ENCODE measurements at places on chromosomes 6 and 20. TPM values are rescaled to one million over a fixed set of nuclear protein-coding genes. Genes with fewer than 3 reads are reported as not detected.

Gene PI16
- total RNA-seq = 2.5 TPM

Gene RIMS1
- 16.8 TPM for total RNA-seq

Gene HLA-DQA1
- total RNA-seq = 2.8 TPM

Gene POM121L2
- not detected for total RNA-seq

Gene HTR1E
- total RNA-seq = not detected

Gene TREML1
- not detected for total RNA-seq

Gene DLL1
- 18.6 TPM for total RNA-seq

Gene STX11
- total RNA-seq = 9.3 TPM

- no peak for DNase-seq
- no peaks in the 10 kb centered on the region for H3K36me3 ChIP-seq
- no peaks in the 10 kb centered on the region for H3K27me3 ChIP-seq
- no peak overlapping the region for H3K4me3 ChIP-seq
These were observed 79.8 kb downstream of the PRDM1 start for GRCh38 chr6:106165885-106166485.

DNA sequence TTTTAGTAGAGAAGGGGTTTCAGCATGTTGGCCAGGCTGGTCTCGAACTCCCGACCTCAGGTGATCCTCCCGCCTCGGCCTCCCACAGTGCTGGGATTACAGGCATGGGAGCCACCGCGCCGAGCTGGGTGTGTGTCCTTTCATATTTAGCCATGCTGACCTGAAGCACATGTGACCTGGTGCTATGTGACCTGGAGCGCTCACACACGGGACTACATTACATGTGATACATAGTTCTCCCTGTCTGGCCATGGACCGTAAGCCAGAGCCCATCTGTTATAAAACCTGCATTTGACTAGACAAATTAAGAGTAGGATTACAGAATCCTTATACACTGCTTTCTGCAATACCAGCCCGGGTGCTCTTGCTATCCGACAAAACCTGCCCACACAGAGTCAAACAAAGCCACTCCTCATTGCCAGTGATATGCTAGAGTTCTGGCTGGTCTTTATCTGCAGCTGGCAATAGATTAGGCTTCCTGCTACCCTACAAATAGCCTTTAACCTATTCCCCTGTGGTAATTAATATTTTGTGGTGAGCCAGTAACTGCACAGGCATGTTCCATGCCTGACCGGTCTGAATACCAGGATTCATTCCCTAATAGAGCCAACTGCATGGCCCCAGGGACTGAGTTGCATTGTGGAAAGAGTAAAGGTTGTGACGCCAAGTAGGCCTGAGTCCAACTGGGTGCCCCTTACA, 26.3 kb upstream of the FAM50B start:
- no peak overlapping the region for H3K4me3 ChIP-seq
- no peak for DNase-seq
- no peaks in the 10 kb centered on the region for H3K36me3 ChIP-seq
- H3K27me3 ChIP-seq = no peaks in the 10 kb centered on the region
- H3K27ac ChIP-seq = peak overlapping the region; percentile 33

DNA sequence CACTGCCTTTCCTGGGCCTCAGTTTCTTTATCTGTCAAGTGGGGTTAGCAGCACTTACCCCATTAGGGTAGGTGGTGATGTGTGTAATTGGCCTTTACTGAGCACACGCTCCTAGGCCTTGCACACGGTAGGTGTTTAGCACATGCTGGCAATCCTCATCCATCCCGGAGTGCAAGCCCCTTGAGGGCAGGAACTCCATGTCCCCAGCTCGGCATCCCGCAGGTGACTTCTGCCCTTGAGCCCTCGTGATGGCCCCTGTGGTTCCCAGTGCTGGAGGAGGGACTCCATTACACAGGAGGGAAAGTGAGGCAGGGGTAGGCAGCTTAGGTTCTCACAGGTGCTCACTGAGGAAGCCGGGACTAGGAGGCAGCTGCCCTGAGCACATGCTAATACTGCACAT, 40.0 kb downstream of the MYH7B start:
- no peak for DNase-seq
- no peak overlapping the region for H3K4me3 ChIP-seq
- H3K4me1 ChIP-seq = no peaks in the 10 kb centered on the region
- peaks cover 78% of the 10 kb centered on the region for H3K36me3 ChIP-seq
- H3K27ac ChIP-seq = no peak overlapping the region

- H3K36me3 ChIP-seq = no peaks in the 10 kb centered on the region
- no peak overlapping the region for H3K4me3 ChIP-seq
- DNase-seq = no peak
- no peak overlapping the region for H3K27ac ChIP-seq
- peaks cover 33% of the 10 kb centered on the region for H3K4me1 ChIP-seq
- H3K27me3 ChIP-seq = no peaks in the 10 kb centered on the region
These were observed 92.9 kb downstream of the SAMD3 start for GRCh38 chr6:130129762-130130246.

DNA sequence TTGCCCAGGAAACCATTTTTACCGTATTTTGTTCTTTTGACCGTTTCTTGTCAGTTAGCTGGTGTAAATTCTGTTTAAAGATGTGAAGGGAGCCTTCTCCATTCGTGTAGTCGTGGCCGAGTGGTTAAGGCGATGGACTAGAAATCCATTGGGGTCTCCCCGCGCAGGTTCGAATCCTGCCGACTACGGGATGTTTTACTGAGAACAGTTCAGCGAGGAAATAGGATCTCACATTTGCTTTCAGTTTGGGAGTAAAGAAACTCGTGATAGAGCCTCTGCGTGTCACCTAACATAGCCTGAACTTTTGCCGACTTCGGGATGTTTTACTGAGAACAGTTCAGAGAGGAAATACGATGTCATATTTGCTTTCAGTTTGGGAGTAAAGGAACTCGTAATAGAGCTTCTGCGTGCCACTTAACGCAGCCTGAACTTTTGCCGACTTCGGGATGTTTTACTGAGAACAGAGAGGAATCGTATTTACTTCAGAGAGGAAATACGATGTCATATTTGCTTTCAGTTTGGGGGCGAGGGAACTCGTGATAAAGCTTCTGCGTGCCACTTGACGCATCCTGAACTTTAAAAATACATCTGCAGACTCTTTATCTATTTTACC, 5.9 kb upstream of the ZNF184 start:
- peak overlapping the region; percentile 96 for H3K27ac ChIP-seq
- H3K27me3 ChIP-seq = no peaks in the 10 kb centered on the region

- no peak for DNase-seq
- H3K4me3 ChIP-seq = no peak overlapping the region
- H3K27me3 ChIP-seq = no peaks in the 10 kb centered on the region
- peaks cover 4% of the 10 kb centered on the region for H3K36me3 ChIP-seq
- H3K4me1 ChIP-seq = no peaks in the 10 kb centered on the region
These were observed 62.9 kb downstream of the EFHC1 start for GRCh38 chr6:52482903-52483670.

GRCh38 chr6:107330168-107330567, 129.2 kb downstream of the PDSS2 start:
- no peak overlapping the region for H3K27ac ChIP-seq
- no peaks in the 10 kb centered on the region for H3K27me3 ChIP-seq
- H3K36me3 ChIP-seq = no peaks in the 10 kb centered on the region
- no peaks in the 10 kb centered on the region for H3K4me1 ChIP-seq
- H3K4me3 ChIP-seq = no peak overlapping the region
- DNase-seq = no peak

DNA sequence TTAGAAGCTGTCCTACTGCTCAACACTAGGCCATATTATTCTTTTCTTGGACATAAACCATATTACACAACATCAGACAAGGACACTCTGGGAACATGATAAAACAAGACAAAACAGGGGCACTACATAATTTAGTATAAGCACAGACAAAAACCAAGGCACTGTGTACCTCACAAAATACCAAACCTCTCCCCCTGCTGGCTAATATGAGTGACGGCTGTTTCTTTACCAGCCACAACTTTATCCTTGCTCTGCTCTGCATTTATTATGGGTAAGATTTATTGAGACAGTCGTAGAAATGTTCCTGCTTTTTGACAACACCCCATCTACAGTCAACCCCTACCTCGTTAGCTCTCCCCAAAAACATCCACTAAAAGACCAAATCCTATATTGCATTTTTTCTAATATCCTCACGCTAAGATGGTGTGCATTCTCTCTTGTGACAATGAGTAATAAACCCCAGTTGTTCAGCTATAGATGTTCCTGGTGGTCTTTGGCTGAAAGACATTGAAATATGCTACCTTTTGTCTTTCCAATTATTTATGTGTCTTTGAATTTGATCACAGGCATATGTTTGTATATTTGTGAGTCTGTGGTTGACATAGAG, 23.8 kb upstream of the POLR1H start:
- DNase-seq = no peak
- no peaks in the 10 kb centered on the region for H3K27me3 ChIP-seq
- no peaks in the 10 kb centered on the region for H3K4me1 ChIP-seq
- H3K36me3 ChIP-seq = no peaks in the 10 kb centered on the region
- H3K4me3 ChIP-seq = no peak overlapping the region
- H3K27ac ChIP-seq = no peak overlapping the region

- H3K27me3 ChIP-seq = no peaks in the 10 kb centered on the region
- no peak overlapping the region for H3K4me3 ChIP-seq
- no peaks in the 10 kb centered on the region for H3K4me1 ChIP-seq
These were observed 100.3 kb downstream of the REV3L start for GRCh38 chr6:111382476-111383294.

GRCh38 chr20:17334932-17335331, 108.1 kb downstream of the PCSK2 start:
- no peak overlapping the region for H3K4me3 ChIP-seq
- H3K4me1 ChIP-seq = no peaks in the 10 kb centered on the region
- no peak overlapping the region for H3K27ac ChIP-seq
- no peaks in the 10 kb centered on the region for H3K36me3 ChIP-seq

- peak overlapping the region; percentile 34 for H3K27ac ChIP-seq
- no peak for DNase-seq
- no peak overlapping the region for H3K4me3 ChIP-seq
- peaks cover 96% of the 10 kb centered on the region for H3K36me3 ChIP-seq
- no peaks in the 10 kb centered on the region for H3K4me1 ChIP-seq
- no peaks in the 10 kb centered on the region for H3K27me3 ChIP-seq
These were observed 28.6 kb downstream of the C6orf89 start for GRCh38 chr6:36914227-36914794.

- H3K27me3 ChIP-seq = no peaks in the 10 kb centered on the region
- H3K4me3 ChIP-seq = no peak overlapping the region
- no peaks in the 10 kb centered on the region for H3K36me3 ChIP-seq
- peaks cover 29% of the 10 kb centered on the region for H3K4me1 ChIP-seq
- no peak overlapping the region for H3K27ac ChIP-seq
These were observed 248.8 kb downstream of the TFAP2A start for GRCh38 chr6:10166031-10166430.

- DNase-seq = no peak
- H3K36me3 ChIP-seq = no peaks in the 10 kb centered on the region
- no peak overlapping the region for H3K4me3 ChIP-seq
- H3K4me1 ChIP-seq = no peaks in the 10 kb centered on the region
These were observed 289.6 kb upstream of the SUPT3H start for GRCh38 chr6:45667300-45667699.

DNA sequence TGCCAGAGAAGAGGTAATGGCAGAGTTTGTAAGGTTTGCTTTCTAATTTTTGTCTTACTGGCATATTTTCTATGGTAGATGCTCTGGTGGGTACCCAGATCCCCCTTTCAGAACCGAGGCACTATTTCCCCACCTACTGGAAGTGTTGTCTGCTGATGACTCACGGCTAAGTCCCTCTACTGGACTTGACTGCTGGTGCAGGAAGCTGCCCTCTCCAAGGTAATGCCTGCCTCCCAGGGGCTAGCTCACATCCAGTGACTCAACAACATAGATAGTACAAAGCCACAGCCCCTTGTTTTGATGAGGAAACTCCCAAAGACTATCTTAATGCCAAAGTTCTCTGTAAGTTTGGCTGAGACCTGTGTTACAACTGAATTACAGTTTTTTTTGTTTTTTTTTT, 285.4 kb upstream of the FLRT3 start:
- no peaks in the 10 kb centered on the region for H3K4me1 ChIP-seq
- no peak overlapping the region for H3K27ac ChIP-seq
- no peaks in the 10 kb centered on the region for H3K36me3 ChIP-seq
- no peak for DNase-seq
- H3K4me3 ChIP-seq = no peak overlapping the region

- H3K27me3 ChIP-seq = no peaks in the 10 kb centered on the region
- H3K4me3 ChIP-seq = no peak overlapping the region
- no peak overlapping the region for H3K27ac ChIP-seq
- H3K36me3 ChIP-seq = no peaks in the 10 kb centered on the region
- no peak for DNase-seq
- no peaks in the 10 kb centered on the region for H3K4me1 ChIP-seq
These were observed 207.2 kb downstream of the BTBD9 start for GRCh38 chr6:38432479-38432878.

GRCh38 chr6:20317430-20317829, 84.2 kb upstream of the E2F3 start:
- no peak overlapping the region for H3K27ac ChIP-seq
- no peak overlapping the region for H3K4me3 ChIP-seq
- H3K27me3 ChIP-seq = no peaks in the 10 kb centered on the region
- no peak for DNase-seq
- H3K36me3 ChIP-seq = no peaks in the 10 kb centered on the region

GRCh38 chr6:167245591-167245990, 45.5 kb upstream of the UNC93A start:
- no peaks in the 10 kb centered on the region for H3K27me3 ChIP-seq
- DNase-seq = no peak
- H3K4me3 ChIP-seq = no peak overlapping the region
- H3K36me3 ChIP-seq = no peaks in the 10 kb centered on the region
- H3K4me1 ChIP-seq = peaks cover 4% of the 10 kb centered on the region

DNA sequence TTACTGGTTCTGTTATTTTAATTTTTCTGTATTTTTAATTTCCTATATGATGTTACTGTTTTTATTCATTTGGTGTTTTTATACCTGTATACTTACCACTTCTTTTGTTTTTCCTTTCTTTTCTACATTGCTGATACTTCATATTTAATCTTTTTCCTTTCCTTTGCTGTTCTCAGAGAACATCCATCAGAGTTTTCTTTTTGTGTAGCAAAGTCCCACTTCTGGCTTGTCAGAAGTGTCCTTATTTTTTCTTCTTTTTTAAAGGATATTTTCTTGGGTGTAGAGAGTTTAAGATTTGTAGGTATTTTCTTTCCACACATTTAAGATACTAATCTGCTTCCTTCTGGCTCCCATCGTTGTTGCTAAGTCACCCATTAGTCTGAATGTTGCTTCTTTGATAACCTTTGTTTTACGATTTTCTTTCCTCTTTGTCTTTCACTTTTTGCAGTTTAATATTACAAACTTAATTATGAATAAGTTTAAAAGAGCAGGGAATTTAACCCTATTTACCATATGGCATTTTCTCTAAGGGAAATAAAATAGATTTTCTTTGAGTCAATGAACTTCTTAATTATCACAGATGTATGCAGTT, 18.5 kb downstream of the CD2AP start:
- H3K36me3 ChIP-seq = no peaks in the 10 kb centered on the region
- H3K27me3 ChIP-seq = no peaks in the 10 kb centered on the region
- no peak overlapping the region for H3K4me3 ChIP-seq

GRCh38 chr6:54037277-54037779, 73.9 kb upstream of the MLIP start:
- H3K4me3 ChIP-seq = no peak overlapping the region
- no peaks in the 10 kb centered on the region for H3K4me1 ChIP-seq
- H3K27me3 ChIP-seq = no peaks in the 10 kb centered on the region
- H3K27ac ChIP-seq = no peak overlapping the region
- DNase-seq = no peak
- no peaks in the 10 kb centered on the region for H3K36me3 ChIP-seq

- no peak overlapping the region for H3K27ac ChIP-seq
- DNase-seq = no peak
- H3K4me1 ChIP-seq = no peaks in the 10 kb centered on the region
- H3K36me3 ChIP-seq = no peaks in the 10 kb centered on the region
- no peaks in the 10 kb centered on the region for H3K27me3 ChIP-seq
These were observed 170.3 kb downstream of the KHDC1L start for GRCh38 chr6:73054958-73055357.

GRCh38 chr6:85792254-85792653, 149.6 kb upstream of the SYNCRIP start:
- no peaks in the 10 kb centered on the region for H3K27me3 ChIP-seq
- no peaks in the 10 kb centered on the region for H3K4me1 ChIP-seq
- no peak overlapping the region for H3K27ac ChIP-seq

Measured in esophagus squamous epithelium (tissue), 5 donors.